ENCODE measurements at places on chromosomes 6 and 20.

GRCh38 chr6:126427713-126428112 lies 87.8 kb downstream of the CENPW start:
- no peak for DNase-seq

GRCh38 chr20:32232326-32232886 lies 24.7 kb downstream of the POFUT1 start:
- DNase-seq = no peak

- DNase-seq = no peak
Observed at GRCh38 chr20:18465536-18466200, 1.2 kb downstream of the DZANK1 start.

- DNase-seq = no peak
Observed at GRCh38 chr6:38020593-38020992, 201.1 kb downstream of the ZFAND3 start.

- no peak for DNase-seq
Observed at GRCh38 chr6:105320765-105321164, 82.1 kb downstream of the PREP start.

DNA sequence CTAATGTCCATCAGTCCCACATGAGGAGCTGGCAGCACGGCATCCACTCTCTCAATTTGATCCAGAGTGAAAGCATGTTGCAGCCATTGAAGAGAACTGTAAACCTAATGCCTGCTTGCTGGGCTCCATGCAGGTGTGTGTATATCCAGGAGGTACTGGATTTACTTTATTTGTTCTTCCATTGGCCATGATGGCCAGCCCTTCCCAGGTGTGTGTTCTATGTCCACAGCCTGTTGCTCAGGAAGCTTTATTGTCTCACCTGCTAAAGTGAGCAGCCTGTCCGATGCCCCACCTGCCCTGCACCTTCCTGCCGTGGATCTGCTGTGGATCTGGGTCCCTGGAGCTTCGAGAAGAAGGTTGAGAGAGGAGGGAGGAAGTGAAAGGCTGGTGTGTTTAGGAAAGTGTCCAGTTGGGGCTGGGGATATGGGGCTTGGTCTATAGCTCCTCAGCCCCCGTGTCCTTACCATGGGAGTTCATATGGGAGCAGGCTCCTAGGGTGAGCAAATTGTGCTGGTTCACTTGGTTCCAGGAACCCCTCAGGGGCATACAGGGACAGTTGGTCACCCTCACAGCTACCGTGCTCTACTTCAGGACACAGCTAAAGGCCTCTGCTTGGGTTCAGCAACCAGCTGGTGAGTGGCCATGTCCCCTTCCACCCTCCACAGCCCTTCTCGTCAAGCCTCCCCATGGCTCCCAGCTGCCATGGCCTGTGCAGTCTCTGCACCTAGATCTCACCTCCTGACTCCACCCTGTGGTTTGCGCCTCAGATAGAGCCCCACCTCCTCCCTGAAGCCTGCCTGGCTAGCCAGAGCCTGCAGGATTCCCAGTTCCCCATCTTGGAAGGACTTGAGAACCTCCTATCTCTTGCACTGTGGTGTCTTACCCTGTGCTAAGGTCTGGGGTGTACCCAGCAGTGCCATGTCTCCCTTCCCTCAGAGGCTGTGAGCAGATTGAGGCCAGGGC lies 12.7 kb downstream of the TREML2 start:
- no peak for DNase-seq

- DNase-seq = peak; percentile 53
Observed at GRCh38 chr6:73579851-73580246, 59.0 kb upstream of the EEF1A1 start.

DNA sequence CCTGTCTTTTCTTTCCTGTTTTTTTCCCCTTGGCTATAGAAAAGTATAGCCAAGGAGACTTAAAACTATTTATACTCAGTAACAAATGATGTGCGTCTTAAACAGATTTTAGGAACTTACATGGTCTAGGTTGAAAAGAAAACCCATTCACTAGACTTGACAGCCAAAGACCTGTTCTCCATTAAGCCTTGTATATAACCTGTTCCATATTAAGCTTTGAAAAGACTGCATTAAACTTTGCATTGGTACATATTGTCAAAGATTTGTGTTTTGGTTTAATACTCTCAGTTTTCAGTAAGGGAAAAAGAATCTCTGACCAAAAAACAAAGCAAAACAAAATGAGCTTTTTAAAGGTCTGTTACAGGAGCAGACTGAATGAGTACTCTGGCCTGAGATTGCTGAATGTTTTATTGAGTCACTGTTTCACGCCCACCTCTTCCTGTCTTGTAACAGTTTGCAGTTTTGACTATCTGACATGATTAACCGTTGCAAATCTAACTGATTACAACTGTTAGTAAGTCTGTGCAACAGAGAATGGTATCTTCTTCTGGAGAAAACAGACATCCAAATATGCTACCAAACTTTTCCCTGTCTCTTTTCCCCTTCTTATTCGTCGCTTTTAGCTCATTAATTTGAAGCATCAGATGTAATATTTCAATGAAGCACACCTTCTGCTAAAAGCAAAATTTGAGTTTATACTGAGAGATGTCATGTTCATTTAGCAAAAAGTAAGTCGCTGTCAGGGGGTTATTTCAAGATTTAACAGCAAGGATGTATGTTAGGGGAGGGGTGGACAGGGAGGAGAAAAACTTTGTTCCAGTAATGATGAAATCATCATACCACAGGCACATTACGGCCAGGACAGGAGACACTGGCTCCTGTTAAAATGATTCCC lies 59.1 kb upstream of the SUPT3H start:
- no peak for DNase-seq

GRCh38 chr6:154945271-154945890 lies 49.7 kb upstream of the TIAM2 start:
- DNase-seq = no peak

GRCh38 chr20:54397292-54398140 lies 77.9 kb upstream of the DOK5 start:
- no peak for DNase-seq

DNA sequence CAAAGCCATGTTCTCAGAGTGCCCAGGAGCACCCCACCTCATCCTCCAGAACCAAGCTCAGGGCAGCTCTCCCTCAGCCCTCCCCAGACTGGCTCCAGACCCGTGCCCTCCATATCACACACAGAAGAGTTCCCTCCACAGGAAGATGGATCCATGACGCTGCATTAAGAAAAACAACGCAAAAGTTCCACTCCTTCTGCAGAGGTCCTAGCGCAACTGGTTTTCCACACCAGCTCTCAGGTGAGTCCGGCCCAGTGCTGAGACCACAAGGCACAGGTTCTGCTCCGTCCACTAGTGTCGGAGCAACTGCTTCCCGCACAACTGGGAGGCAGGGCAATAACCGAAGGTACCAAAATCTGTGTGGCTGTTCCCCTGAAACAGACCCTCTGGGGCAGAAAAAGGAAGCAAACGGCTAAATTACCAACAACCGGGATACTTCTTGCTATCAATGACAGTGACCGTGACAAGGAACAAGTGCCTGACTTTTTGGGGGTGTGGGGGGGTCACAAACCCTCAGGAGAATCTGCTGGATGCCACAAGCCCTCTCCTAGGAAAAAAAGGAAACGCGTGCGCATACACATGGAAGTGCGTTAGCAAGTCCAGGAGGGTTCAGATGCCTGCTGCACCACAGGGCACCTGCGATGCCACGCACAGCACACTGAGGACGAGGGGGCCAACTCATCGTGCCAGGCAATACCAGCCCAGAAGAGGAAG lies 49.2 kb downstream of the MYH7B start:
- DNase-seq = no peak

DNA sequence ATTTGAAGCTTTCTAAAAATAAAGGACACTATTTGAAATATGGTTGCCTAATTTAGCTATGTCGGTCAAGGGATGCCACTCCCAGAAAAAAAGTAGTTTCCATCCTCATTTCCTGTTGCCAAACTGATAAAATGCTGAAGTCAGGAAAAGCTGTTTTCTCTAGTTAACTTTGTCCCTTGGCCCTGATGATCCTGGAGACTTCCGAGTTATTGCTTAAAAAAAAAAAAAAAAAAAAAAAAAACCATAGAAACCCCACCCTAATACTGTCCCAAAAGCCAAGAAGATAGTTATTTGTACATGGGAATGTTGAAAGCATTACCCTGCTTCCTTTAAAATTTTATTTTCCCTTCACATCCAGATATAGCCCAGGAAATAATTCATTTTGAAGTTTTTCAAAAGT lies 236.7 kb downstream of the SOD2 start:
- DNase-seq = no peak

DNA sequence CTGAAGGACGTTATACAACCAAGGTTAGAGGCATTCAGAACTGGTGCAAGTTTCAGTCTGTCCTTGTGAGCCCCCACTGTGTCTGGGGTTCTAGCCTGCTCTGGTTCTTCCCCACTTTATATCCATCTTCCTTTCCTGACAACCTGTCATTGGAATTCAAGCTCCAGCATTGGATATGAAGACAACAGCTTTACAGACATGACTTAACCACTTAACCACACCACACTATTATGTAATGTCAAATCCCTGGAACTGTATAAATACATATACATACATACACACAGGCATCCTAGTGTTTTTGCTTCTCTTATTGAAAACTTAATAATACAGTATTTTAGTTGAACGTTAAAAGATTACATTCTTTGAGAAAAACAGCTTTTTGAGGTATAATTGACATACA lies 217.9 kb upstream of the SGK1 start:
- DNase-seq = no peak

DNA sequence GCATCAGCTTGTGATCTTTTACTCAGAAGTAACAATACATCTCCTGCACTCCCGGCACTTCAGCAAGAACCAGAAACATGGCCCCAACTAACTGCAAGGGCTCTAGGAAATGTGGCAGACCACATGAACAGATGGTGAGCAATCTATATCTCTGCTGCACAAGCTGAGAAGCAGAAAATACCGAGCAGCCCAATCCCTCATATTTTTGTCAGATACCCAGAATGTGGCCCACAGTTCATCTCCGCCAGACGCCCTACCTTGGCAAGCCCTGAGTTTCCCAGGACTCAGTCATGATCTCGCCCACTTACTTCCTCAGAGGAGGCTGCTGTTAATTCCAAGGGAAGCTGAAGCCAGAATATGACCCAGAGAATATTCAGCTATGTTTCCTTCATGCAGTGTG lies 63.1 kb upstream of the PHACTR1 start:
- no peak for DNase-seq

- DNase-seq = no peak
Observed at GRCh38 chr20:35617397-35618262, 2.0 kb downstream of the SPAG4 start.

- peak; percentile 58 for DNase-seq
Observed at GRCh38 chr6:31775184-31775583, 1.9 kb downstream of the VWA7 start.

- DNase-seq = peak; percentile 70
Observed at GRCh38 chr6:116557893-116558292, 4.3 kb downstream of the CALHM4 start.

DNA sequence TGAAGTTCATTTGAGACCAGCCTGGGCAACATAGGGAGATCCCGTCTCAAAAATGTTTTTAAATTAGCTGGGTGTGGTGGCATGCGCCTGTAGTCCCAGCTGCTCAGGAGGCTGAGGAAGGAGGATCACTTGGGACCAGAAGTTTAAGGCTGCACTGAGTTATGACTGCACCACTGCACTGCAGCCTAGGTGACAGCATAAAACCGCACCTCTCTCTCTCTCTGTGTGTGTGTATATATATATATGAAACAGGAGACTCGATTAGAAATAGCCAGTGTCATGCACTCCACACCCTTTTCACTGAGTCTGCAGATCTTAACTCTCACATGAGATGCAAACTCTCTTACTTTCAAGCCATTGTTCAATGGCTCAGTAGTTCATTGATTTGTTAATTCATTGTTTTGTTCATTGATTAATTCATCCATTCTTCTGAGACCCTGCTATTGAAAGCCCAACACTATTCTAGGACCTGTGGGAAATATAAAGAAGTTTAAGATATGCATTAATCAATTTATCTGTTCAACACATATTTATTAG lies 52.4 kb upstream of the MRPS10 start:
- no peak for DNase-seq

DNA sequence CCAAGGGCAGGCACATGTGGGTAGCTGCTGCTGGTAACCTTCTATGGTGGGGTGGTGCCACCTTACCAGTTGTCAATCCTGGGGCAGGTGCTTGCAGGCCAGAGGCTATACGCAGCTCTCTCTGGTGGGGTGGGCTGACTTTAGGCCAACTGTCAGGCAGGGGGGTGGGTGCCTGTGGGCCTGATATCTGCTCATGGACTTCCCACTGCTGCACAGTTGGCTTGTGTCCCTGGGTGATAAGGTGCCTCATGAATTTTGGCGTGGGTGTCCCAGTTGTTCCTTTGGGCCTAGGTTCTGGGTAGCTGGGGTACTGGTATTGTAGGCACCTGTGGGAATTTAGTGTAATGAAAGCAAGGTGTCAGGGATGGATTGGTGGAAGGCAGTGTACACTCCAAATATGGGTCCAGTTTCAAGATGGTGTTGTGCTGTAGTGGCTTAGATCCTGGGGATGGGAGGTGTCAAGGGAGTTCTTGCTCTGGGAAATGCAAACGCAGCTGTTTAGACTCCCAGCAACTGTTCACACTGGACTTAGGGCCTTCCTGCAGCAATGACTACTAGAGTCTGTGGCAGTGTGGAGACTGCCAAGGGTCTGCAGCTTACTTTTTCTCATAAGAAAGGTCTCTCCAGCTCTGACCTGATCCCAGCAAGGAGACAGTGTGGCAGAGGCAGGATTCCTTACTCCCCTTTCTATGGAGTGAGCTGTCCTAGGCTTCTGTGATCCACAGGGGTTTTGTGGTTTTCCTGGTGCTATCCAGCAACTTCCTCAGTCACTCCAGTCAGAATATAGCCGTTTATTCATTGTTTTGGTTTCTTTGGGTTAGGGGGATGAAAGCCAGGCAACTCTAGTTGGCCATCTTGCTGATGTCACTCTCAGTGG lies 128.2 kb downstream of the CRYBG1 start:
- DNase-seq = no peak

DNA sequence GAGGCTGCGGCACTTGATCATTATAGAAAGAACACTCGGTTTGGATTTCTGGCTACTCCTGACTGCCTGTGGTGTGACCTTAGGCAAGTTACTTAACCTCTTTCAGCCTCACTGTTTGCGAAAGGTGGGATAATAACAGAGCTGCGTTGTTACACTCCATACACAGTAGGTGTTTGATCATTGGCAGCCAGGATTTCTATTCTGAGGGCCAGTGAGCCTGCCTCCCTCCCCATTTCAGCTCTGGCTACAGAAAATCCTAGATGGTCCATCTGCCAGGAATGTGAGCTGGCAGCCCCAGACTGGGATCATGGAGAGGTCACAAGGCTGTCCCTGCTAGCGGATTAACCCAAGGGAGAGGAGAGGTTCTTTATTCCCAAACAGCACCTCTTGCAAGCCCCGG lies 2.7 kb downstream of the KCNB1 start:
- DNase-seq = no peak

GRCh38 chr6:127343809-127344659 lies 625 bp upstream of the ECHDC1 start:
- peak; percentile 34 for DNase-seq
